HL-60 (cell line): ENCODE measurements at places on chromosomes 12 and 14.

DNA sequence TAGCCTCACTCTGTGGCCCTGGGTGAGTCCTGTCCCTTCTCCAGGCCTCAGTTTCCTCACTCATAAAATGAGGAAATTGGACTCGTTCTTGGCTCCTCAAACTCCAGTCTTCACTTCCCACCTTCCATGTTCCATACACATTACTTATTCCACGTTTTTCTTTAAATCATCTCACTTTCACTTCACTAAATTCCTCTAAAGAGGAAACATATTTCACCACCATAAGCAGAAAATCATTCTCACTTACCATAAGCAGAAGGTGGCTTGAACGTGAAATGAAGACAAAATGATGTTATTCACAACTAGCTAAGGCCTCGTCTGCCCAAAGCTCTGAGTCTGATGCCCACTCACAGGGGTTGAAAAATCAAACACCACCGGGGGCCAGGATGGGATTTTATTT is 278.3 kb downstream of the ADGRD1 start:
- no peak for DNase-seq

GRCh38 chr14:83419420-83419819 is 1885.8 kb upstream of the SEL1L start:
- no peak for DNase-seq

DNA sequence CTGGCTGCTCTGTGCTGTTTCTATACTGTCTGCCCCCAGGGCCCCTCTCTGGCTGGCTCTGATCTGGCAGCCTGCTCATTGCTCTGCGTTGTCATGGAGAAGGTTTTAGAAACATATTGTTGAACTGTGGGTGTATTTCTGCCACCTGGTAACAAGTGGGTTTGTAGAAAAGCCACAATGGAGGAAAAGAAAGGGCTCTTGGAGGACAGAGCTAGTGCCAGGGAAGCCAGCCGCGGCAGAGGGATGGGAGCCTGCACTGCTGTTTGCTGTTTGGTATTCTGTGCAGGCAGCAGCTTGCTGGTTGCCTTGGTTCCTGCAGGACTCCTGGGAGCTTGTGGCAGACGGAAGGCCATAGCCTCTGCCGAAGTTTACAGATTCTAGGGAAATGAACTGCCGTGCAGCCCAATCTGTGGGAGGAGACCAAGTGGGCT is 15.1 kb downstream of the CCDC177 start:
- no peak for DNase-seq

DNA sequence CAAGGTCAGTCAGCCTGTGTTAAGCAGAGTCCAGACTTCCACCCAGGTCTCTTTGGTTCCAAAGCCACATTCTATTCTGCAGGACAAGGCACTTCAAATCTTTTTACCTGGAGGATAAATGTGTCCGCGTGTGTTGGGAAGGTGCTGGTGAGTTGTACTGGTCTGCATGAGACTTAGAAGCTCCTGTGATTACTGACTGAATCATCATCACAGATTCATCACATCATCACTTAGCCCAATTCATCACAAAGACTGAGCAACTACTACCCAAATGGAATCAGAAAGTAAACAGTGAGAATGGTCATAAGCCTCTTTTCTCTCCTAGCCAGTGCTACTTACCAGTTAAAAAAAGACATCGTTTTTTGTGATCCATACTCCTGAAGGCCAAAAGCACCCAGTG is 5.3 kb downstream of the SLC15A5 start:
- DNase-seq: no peak

DNA sequence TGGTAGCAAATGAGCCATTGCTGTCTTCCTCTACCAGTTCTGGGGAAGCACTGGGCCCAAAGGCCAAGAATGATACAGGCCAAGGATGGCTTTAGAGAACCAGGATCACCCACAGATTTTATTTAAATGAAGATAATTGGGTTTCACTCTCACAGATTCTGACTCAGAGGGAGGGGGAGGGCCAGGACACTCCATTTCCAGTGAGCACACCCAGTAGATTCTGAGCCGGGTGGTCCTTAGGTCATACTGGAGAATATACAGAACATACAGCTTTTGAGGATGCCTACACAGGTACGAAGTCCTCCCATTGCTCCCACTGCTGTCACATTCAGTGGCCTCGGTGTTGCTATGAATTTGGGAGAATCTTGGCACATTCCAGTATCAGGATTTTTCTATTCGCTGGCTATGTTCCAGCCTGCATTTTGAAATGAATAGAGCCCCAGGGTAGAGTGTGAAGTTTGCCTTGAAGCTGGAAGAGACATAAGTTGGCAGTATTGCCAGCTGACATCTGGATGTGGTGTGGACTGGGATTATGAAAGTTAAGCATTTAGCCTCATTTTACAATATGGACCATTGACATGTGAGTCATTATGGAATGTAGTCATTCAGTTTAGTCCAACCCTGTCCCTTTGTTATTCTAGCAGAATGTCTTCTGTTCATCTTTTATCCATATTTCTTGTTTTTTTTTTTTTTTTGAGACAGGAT is 45.8 kb upstream of the POC1B start:
- no peak for DNase-seq

GRCh38 chr12:89949457-89950195 is 241.0 kb upstream of the ATP2B1 start:
- DNase-seq: no peak

DNA sequence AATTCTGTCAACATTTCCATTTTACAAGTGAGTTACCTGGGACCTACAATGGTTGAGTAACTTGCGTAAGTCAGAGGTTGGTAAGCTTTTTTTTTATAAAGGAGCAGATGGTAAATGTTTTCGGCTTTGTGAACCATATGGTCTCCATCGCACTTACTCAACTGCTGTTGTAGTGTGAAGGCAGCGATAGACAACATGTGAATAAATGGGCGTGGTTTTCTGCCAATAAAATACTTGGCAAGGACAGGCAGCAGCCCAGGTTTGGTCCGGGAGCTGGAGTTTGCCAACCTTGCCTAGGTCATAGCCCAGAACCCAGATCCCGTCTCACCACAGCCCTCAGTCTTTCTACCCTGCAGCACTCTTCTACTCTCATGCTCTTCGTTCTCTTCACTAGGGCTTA is 6.3 kb downstream of the DDX55 start:
- no peak for DNase-seq
